Dermis microvascular lymphatic vessel endothelial cell (primary cell): ENCODE measurements at places on chromosomes 5 and 9. TPM values are rescaled to one million over a fixed set of nuclear protein-coding genes. Genes with fewer than 3 reads are reported as not detected.

DNA sequence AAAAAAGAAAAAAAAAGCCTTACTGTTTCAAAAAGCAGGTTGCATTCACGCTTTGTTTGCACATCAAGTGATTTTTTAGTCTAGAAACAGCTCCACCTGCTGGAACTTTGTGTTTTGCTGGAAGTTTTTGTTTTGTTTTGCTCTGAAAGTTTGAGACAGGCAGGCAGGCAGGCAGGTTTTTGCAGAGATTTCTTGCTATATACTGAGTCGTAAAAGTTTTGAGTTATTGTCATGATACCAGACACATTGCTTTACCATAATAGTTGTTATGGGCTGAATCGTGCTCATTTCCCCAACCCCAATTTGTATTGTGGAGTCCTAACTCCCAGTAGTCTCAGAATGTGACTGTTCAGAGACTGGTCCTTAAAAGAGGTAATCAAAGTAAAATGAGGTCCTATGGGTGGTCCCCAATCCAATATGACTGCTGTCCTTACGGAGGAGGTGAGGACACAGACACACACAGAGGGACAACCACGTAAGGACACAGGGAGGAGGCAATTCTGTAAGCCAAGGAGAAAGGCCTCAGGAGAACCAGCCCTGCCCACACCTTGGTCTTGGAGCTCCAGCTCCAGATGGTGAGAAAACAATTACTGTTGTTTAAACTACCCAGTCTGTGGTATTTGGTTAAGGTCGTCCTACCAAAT lies 20.9 kb downstream of the OR2Y1 start:
- DNase-seq = peak; percentile 52

The SLC25A2 gene
- total RNA-seq = under 0.01 and 0.13 TPM in 2 replicates

DNA sequence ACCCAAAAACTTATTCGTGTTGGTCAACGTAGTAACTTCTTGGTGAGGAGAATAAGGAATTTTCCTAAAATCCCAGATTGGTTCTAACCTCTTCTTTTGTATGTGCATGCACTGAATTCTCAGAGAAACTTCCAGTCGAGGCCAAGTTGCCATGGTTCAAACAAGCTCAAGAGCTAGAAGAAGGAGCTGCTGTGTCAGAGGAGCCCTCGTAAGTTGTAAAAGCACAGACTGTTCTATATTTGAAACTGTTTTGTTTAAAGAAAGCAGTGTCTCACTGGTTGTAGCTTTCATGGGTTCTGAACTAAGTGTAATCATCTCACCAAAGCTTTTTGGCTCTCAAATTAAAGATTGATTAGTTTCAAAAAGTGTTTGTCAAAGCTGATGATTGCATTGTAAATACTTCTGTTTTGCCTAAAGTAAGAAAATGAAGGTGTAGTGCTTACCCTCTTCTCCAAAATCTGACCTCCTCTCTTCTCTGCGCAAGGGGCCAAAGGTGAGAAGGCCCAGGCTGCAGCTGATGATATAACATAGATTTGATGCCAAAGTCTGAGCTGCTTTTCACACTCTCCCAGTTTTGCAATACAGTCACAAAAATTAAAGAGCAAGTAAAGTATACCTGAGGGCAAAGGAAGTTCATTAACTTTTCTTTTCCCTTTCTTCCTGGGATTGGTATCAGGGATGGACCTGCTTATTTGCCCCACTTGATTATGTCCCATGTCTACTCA lies 210.8 kb downstream of the ADAMTSL1 start:
- no peak for DNase-seq

GRCh38 chr5:61386045-61386800 lies 54.2 kb downstream of the ZSWIM6 start:
- DNase-seq = no peak

DNA sequence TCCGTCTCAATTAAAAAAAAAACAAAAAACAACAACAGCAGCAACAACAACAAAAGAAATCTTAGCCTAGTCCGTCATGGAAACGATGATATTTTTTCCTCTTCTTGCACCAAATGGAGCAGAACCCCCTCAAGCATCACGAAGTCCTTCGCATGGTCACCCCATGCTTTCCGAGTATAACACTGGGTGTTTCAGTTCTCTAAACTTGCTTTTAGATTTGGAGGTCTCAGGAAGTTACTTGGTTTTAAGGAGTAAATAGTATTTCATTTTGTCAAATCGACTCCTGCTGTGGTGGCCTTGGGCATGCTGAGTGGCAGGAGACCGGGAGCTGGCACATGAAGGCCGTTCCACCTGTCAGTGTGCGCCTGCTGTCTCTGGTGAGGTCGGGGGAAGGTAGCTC lies 118.5 kb upstream of the CACNA1B start:
- no peak for DNase-seq

DNA sequence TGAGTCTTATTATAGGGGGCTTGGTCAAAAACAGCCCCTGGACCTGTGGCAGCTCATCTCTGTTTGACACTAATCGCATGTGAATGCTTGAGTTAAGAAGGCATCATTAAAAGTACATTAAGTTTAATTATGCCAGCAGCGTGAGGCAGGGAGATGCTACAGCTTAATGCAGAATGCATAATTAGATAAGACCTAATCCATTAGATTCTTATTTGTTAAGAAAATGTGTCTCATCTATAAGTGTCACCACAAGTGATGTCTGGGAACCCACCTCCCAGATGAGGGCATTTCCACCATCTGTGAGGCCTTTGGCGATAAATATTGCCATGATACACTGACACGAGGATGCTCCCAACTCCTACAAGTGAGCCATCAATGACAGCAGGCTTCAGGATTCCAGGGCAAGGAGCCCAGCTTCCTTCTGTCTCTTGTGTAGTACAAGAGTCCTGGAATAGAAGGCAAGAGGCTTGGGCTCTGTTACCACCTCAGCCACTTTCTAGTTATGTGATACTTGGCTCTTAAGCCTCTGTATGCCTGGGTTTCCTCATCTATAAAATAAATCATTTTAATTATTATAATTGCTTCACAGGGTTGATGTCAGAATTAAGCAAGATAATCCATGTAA lies 202.7 kb downstream of the FAM114A2 start:
- DNase-seq = no peak

DNA sequence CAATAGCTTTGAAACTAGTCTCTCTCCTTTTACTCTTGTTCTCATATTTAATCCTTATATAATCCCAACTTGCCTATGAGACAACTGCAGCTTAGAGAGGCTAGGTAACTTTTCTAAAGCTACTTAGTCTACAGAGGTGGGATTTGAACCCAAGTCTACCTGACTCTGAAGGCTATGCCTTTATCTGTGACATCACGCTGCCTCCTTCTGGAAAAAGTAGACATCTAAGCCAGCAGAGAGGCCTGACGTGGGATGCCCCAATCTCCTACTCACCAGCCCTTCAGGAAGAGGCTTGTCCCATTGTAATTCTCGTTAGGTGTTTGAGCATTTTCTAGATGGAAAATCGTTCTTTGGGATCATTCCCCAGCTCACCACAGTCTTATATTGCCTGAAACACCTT lies 167.5 kb downstream of the HSPA4 start:
- no peak for DNase-seq

- no peak for DNase-seq
Measured at GRCh38 chr5:168303393-168304025, 12.1 kb downstream of the WWC1 start.

DNA sequence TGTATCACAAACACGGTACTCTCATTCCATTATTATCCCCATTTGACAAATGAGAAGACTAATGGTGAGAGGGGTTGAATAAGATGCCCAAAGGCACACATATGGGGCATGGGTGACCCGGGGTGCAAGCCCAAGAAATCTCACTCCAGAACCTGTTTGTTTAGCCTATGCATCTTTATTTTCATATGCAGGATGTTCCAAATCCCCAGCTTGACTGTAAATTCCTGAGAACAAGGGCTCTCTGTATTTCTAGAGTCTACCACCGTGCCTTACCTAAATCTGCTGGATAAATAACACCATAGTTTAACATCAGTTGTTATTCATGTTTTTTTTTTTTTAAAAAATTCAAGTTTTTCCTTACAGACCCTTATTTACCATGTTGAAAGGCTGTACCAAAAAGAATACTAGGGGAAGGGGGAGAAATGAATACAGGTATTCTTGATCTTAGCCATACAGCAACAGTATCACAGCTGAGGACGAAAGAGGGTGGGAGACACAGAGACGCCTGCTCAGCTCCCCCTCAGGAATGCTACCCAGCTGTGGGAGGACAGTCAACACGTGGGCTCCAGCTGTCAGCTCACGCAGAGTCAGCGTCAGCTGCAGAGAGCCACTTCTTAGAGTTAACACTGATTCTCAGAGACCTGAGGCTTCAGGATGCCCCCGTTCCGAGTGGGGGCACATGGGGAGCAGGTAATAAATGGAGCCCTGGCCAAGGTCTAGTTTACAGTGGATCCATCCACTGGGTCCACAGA lies 86.6 kb downstream of the MED27 start:
- DNase-seq = no peak

The LCN1 gene
- not detected in 2 replicates for total RNA-seq

- DNase-seq = no peak
Measured at GRCh38 chr5:132069994-132070393, 3.6 kb upstream of the CSF2 start.

The ROPN1L gene
- 1.6 and 2.2 TPM in 2 replicates for total RNA-seq

DNA sequence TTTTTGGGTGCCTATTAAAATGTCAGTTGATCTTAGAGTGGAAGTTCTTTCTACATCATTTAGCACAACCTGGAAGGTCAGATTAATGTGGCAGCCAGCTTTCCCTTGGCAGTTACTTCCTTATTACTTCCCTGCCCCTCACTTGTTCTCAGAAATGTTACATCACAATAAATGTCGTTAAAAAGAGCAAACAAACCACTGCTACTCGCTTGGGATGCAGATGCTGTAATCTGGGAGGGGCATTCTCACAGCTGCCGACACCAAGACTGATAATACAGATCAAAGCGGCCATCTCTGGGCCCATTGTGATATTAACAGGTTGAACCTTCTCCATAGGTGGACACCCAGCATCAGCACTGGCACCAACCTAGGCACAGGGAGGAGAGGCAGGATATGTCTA lies 29.3 kb downstream of the PLAC8L1 start:
- no peak for DNase-seq

The SPTAN1 gene
- 472 TPM in 2 replicates for total RNA-seq

- no peak for DNase-seq
Measured at GRCh38 chr5:10627160-10627701, 63.4 kb downstream of the ANKRD33B start.

DNA sequence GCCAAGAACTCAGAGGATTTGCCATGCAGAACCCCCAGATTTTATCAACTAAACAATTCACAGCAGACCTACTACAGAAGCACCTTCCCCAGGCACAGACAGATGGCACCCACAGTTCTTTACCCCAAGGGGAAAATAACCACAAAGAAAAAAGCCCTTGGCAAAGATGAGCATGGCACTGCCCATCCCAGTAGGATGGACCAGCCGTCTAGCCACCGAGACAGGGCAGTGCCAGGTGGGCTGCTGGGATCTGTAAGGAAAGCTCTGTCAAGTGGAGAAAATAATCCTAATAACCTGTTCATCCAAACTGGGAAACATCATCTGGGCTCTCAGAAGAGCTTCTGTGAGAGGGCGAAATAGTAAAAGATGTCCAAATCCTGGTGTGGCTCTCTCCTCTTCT lies 130.0 kb downstream of the COL23A1 start:
- no peak for DNase-seq

The PARP8 gene
- 0.39 and 0.76 TPM in 2 replicates for total RNA-seq

The IL5 gene
- not detected in 2 replicates for total RNA-seq

The MAP3K1 gene
- total RNA-seq = 35.2 and 69.5 TPM in 2 replicates

- DNase-seq = no peak
Measured at GRCh38 chr5:109743770-109744212, 54.1 kb downstream of the MAN2A1 start.

DNA sequence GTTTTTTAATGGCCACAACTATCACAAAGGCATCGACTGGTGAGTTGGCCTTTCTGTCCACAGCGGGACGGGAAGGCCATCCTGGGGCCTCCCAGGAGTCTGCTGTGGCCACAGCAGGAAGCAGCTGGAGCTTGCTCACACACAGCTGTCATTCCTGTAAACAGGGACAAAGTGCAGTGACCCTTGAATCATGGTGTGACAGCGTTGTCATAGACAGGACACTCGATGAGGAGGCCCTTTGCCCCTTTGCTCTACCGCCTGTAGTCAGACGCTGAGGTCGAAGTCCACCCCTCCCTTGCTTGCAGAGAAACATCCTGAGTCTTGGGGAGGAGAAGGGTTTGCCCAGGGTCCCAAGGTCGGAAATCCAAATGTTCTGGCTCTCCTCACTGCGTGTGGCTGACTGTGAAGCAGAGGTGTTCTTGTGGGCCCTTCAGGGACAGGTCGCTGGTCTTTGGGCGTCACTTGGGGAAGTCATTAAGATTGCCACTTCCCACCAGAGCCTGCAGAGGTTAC lies 35.1 kb downstream of the NDST1 start:
- peak; percentile 90 for DNase-seq

DNA sequence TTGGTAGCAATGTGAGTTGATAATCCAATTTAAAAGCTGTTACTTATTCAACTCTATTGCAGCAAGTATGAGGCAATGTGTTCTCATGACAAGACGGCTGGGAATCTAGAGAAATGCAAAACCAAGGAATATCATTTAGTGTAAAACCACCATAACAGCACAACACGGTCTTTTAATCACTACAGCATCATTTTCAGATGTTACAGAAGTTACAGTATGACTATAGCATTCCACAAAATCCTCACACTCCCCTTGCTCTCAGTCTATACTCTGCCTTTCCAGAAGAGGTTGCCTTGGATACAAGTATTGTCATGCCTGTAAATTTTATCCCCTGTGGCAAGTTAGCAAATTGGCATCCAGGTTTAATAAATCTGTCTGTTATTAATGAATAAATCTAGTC lies 28.6 kb upstream of the TAS2R1 start:
- DNase-seq = no peak

The ZNF782 gene
- 2.6 and 3.0 TPM in 2 replicates for total RNA-seq
